ENCODE measurements at places on chromosomes 7 and 10.

DNA sequence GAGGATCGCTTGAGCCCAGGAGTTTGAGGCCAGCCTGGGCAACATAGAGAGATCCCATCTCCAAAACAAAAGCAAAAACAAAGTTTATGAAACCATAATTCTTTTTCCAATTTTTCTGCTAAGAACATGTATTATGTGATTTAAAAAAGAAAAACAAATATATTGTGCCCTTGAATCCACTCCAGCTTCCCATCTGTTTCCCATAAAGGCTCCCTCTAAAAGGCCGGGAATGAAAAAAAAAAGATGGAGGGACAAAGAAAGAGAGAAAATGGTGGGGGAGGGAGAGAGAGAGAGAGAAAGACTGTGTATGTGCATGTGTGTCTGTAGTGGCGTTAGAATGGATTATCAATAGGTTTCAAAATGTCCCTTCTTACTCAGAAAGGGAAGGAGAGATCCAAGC, 20.5 kb upstream of the GSDME start:
- DNase-seq: no peak

- no peak for DNase-seq
These were observed 25.5 kb downstream of the FAM107B start for GRCh38 chr10:14749070-14749809.

GRCh38 chr10:110780704-110781103, 91.0 kb upstream of the PDCD4 start:
- DNase-seq: peak; percentile 57

DNA sequence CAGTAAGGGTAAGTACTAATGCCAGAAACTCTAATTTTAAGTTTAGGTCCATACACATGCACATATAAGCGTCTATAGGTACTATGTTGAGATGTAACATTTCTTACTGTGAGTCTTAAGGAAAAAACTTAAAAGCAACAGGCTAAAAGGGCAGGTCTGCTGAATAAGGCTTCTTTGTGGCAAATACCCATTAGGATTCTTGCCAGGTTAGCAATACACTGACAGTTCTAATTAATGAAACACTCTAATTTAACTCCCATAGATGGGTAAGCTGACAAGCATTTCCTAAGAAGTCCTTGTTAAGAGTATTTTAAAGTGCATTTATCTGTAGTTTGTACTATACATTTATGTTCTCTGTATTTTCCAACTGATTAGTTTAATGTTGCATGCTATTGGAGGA, 14.0 kb downstream of the SCRN1 start:
- no peak for DNase-seq

GRCh38 chr7:21642422-21642821, 99.6 kb downstream of the DNAH11 start:
- no peak for DNase-seq

GRCh38 chr7:92799446-92800211, 36.7 kb downstream of the CDK6 start:
- no peak for DNase-seq

GRCh38 chr10:74207691-74208480, 56.9 kb downstream of the ADK start:
- peak; percentile 82 for DNase-seq

- no peak for DNase-seq
These were observed 160.2 kb upstream of the SVIL start for GRCh38 chr10:29794776-29795611.

DNA sequence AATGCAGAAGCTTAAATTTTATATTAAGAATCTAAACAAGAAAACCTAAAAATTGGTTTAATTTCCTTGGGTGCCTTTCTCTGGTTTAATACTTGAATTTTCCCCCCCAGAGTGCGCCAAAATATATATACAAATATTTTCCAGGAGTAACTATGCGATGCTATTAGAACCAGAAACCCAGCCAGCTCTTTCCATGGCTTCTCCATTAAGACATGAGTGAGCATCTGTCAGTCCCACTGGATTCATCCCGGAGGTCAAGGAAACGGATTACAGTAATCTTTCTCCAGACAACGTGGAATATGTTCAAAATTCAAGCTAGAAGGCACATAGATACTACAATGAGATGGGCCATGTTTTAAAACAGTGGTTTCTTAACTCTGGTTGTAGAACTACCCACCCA, 148.8 kb downstream of the TAX1BP1 start:
- DNase-seq: no peak

- no peak for DNase-seq
These were observed 338 bp downstream of the SDK1 start for GRCh38 chr7:3301449-3301731.

GRCh38 chr7:30930621-30931020, 19.0 kb downstream of the AQP1 start:
- no peak for DNase-seq

GRCh38 chr7:96989241-96989858, 16.0 kb upstream of the DLX6 start:
- no peak for DNase-seq

DNA sequence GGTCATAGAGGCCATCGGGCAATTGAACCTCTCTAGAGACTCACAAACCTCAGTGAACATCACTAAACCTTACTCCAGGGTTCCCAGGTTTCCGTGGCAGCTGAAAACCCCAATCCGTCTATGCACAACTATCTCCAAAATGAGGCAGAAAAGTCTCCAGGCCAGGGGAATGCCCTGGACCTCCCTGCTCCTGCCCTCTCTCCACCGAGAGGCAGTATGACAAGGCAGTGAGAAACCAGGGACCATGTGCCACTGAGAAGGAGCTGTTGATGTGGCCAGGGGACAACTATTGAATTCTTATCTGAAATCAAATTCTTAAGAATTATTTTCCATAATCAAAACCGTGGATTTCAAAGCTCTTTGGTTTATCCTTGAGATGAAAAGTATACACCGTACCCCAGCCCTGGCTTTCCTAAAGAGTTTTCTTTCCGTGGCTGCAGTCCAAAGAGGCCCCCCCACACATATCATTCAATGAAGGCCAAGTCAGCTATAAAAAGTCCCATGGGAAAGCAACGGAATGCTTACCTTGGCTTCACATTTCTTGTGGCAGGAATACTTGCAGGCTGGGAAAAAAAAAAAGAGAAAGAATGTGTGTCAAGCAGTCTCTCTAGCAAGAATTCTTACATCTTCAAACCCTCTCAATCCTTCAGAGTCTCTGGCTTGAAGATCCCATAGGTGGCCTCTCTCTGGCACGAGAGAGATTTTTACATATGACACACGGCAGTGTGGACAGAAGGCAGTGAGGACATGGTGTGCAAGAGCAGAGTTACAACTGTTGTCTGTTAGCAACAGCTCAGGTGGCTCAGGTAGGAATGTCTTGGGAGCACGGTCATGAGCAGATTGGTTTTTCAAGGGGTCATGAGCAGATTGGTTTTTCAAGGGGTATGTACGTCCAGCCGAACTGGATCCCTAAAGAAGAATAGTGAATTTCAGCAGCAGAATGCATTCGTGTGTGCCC, 75.2 kb downstream of the TNS3 start:
- DNase-seq: peak; percentile 83

DNA sequence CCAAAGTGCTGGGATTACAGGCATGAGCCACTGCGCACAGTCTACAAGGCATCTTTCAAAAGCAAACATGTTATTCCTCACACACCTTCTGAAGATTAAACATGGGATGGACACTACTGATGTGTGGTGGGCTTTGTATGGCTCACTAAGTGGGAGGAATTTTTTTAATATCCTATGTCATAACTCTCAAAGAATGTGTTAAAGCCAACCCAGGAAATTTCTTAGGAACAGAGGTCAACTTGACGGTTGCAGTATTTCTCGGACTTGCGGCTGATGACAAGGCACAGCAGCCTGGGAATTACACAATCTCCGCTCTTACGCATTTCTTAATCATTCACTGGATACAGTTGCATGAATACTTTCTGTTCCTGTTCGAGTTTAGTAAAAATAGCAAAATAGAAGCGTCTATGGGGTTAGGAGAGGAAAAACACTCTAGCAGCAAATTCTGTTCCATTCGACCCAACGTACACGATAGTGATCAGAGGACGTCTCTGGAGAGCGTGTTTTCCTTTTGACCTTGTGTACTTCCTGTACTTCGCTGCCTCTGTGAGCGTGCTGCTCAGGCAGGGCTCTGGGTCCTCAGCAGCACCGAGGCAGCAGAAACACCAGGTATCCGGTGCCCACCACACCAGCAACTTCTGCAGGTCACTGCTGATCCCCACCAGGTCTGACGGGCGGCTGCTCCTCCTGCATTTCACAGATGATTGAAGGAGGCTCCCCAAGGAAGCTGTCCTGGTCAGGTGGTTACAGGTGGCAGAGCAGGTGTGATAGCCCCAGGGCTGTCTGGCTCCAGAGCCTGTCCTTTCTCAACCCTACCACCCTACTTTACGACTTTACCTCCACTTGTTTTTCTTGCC, 26.4 kb upstream of the SRGN start:
- DNase-seq: no peak

DNA sequence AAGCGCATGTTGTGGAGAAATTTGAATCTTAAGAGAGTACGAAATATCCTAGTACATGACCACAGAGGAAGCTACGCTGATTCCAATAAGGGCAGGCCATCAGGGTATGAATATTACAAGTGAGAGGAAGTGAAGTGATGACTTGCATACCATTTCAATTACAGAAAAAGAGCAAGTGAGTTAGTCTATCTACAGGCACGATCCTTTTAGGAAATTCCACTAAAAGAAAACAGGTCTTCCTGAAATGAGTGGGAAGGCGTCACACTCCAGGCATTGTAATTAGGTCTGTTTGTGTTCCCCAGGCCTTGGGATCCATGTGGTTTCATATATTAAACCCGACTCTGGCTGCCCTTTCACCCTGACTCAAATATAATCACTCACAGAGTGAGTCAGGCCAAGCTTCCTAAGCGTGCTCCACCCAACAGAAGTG, 152.5 kb downstream of the SEMA3A start:
- no peak for DNase-seq

DNA sequence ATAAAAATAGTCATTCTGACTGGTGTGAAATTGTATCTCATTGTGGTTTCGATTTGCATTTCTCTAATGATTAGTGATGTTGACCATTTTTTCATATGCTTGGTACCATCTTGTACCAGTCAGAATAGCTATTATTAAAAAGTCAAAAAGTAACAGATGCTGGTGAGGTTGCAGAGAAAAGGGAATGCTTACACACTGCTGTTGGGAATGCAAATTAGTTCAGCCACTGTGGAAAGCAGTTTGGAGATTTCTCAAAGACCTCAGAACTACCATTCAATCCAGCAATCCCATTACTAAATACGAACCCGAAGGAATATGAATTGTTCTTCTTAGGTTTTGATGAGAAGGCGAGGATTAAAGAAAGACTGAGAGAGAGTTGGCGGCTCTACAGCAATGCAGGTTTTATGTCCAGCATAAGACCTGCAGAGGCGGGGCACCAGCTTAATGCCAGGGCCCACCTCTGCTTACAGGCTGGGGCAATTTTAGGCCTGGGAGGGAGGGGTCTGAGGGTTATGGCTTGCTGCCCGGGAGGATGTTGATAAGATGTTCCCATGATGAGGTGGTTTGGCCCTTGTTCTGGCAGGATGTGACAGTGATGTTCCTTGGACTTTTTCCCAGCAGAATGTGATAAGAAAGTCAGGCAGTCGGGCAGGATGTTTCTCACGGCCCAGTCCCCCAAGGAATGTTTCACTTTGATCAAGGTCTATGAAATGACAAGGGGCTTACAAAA, 74.4 kb downstream of the MEST start:
- no peak for DNase-seq

GRCh38 chr10:1939016-1939415, 201.7 kb upstream of the ADARB2 start:
- DNase-seq: no peak

DNA sequence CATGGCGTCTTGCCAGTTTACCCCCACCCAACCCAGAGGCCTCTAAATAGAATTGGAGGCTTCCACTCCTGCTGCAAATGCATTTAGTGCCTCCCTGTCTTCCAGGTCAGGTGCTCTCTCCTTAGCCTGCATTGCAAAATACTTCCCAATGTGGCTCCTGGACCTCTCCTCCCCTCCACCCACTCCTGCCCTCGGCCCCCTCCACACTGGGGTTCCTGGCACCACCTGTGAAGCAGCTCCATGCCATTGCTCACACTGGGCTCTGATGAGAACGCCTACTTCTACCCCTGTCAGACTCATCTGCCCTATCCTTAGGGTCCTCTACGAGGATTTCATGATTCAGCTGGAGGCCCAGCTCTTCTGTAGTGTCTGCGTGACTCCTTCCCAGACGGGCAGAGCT, 37.4 kb downstream of the C10orf120 start:
- DNase-seq: no peak

DNA sequence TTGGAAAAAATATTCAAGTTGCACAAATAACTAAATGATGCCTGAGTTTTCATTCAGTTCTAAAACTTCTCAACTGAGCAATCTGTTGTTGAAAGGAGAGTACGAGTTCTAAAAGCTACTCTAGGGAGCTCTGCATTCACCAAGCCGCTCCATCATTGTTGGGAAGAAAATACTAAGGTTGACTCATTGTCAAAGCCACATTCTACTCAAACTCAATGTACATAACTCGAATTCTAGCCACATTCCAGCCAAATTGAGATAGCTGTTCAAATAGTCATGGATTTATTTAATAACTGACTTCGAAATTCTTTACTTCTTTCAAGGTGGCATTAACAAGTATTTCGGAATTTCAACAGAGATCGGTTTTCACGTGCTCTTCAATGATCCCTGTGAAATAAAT, 63.4 kb downstream of the KIAA1217 start:
- no peak for DNase-seq

- DNase-seq: no peak
These were observed 168.8 kb upstream of the CDCA7L start for GRCh38 chr7:22114440-22114981.

- no peak for DNase-seq
These were observed 64.0 kb downstream of the ERCC6 start for GRCh38 chr10:49474901-49475300.

GRCh38 chr10:9786101-9786500, 1231.6 kb upstream of the CELF2 start:
- DNase-seq: no peak

- no peak for DNase-seq
These were observed 356.3 kb downstream of the DNAJB6 start for GRCh38 chr7:157693071-157693520.

- no peak for DNase-seq
These were observed 565 bp downstream of the ATP5MK start for GRCh38 chr10:103395754-103396066.

DNA sequence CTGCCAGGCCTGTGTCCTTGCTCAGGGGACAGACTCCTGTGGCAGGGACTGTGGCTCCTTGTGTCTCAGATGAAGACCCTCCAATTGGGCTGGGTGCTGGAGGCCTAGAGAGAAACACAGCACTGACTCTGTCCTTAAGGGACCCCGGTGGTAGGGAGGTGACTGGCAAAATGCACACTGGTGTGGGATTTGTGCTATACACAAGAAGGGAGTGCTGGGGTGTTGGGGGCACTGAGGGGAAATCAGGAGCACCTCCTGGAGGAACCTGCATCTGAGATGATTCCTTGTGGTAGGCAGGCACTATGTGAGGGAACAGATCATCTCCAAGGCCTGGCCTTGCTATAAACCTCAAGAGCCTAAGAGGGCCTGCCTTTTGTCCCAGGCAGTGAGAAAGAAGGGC, 149.2 kb downstream of the RPS24 start:
- DNase-seq: no peak

All from NCI-H2171 treated with DMSO at 0.1 percent for 48 hours (cell line).